ENCODE measurements at places on chromosomes 3 and 15.

DNA sequence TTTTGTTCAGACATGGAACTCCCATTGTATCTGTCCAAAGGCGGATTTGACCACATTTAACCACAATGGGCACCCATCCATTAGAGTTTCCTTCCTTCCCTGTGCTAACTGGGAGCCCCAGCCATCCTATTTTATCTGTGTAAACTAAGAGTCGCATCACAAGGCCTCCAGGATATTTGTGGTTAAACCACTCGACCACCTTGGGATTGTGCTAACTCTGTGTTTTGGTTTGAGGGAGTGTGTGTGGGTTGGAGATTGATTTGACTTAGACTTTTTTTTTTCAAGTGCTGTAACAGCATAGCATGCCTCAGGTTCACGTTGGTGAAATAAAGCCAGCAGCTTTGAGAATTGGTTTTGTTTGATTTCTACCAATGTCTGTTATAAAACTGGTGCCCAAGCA is 100.4 kb upstream of the TP63 start:
- DNase-seq: no peak

GRCh38 chr3:111610612-111611054 is 15.5 kb upstream of the ZBED2 start:
- DNase-seq: no peak

DNA sequence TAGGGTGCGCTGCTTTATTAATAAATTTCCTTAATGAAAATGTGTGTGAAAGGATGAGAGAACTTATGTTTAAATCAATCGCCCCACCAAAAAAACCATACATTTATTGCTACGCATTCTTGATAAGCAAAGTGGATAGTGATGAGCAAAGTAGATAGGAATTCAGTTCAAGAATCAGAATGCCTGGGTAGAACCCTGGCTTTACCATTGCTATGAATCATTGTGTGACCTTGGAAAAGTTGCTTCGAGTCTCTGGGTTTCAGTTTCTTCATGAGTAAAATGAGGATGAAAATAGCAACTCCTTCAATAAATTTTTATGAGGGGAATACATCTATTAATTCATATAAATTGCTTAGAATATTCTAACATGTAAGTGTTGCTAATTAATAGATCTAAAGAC is 2.6 kb upstream of the ALCAM start:
- no peak for DNase-seq

- DNase-seq: no peak
These were observed 52.8 kb downstream of the MGLL start for GRCh38 chr3:127769284-127770081.

- no peak for DNase-seq
These were observed 48.7 kb downstream of the PRKAR2A start for GRCh38 chr3:48798998-48799397.

GRCh38 chr15:65323071-65323511 is 18.6 kb downstream of the RNU5B-1 start:
- DNase-seq: no peak

- peak; percentile 68 for DNase-seq
These were observed 165.6 kb downstream of the NSMCE3 start for GRCh38 chr15:29103824-29104565.

DNA sequence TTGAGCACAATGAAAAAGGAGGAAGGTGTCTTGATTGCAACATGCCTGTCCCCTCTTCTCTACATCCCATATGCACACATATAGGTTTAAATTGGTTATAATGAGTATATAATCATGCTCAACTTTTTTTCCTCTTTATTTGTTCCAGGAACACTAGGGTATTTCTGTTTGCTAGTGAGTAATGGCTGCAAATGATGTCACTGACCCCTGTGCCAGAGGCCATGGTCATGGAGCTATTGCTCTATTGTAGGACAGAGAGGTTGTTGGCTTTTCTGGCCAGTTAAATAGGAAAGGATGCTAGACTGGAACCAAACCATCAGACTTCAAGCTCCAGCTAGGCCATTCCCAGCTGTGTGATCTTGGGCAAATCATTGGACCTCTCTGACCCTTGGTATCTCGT is 9.6 kb downstream of the ARHGEF3 start:
- DNase-seq: no peak

- no peak for DNase-seq
These were observed 152.8 kb downstream of the ARRDC4 start for GRCh38 chr15:98113327-98113726.

Measured in GM12892 (cell line).